DMS153 (cell line): ENCODE measurements at places on chromosomes 4 and X.

- DNase-seq, result no peak
These were observed 123.8 kb downstream of the LUZP4 start for GRCh38 chrX:115413246-115413878.

- DNase-seq, result no peak
These were observed 51.1 kb upstream of the PPP2R3B start for GRCh38 chrX:437661-438390.

DNA sequence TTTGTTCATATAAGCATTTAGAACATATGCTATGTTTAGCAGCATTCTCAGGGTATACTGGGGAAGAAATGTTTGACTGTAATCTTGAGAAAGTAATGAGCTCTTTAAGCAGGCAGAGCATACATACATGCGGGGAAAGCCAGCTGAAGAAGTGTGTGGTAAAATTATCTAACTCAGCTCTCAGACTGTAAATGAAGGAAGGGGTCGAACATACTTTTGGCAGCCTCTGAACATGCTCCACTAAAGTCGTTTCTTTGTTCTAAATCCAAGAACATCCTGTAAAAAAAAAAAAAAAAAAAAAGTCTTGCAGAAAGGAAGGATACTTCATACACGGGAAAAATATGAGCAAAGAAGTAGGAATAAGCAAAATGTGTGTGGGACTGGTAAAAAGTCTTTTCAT lies 224.8 kb downstream of the GRID2 start:
- no peak for DNase-seq

- DNase-seq, result peak; percentile 41
These were observed 108.7 kb upstream of the ATP6AP2 start for GRCh38 chrX:40471965-40472648.

DNA sequence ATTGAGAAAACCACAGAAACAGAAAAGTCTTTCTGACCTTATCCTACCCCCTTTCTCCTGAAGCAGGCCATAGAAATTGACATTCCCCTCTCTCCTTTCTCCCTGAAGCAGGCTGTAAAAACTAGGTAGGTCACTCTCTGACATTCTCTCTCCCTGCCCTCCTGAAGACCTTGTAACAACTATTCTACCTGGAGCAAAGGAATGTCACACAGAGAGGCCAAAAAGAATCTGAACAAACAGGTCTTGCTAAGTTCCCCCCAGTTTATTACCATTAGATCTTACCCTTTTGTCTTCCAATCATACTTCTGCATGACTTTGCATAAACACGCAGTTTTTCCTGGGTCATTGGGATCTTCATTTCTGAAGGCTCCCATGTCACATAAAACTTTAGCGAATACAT lies 198.3 kb upstream of the GYPA start:
- no peak for DNase-seq

DNA sequence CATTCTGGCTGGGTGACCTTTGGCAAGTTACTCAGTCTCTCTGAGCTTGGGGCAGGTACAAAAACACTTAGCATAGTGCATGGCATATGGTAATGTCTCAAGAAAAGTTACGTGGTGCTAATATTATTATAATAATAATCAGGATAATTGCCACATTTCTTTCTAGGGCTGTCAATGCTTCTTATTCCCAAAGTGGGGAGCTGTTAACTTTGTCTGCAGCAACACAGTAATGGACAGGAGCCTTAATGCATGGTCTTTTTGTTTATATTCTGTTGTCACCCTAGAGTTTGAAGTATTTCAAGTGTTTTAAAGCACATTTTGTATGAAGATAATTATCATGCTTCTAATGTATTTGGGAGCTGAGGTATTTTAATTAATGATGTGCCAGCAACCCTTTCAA lies 121.8 kb downstream of the FHIP1A start:
- no peak for DNase-seq

GRCh38 chr4:15955670-15956069 lies 7.3 kb downstream of the FGFBP2 start:
- DNase-seq, result no peak

DNA sequence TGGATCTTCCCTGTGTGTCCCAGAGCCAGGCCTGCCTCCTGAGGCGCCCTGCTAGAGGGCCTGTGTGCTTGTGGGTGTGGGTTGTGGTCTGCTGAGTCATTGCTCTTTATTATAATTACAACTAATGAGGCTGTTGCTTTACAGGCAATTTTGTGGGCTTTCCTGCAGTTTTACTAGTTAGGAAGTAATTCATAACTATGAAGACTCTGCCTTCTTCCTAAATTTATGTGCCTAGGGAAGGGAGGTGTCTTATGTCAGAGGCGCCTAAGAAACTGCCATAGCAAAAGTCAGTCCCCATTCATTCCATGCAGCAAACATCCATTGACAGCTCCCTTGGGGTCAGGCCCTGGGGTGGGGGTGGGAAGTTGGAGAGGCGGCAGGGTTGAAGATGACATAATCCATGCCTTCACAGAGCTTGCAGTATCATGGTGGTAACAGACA lies 359.2 kb downstream of the IDS start:
- no peak for DNase-seq

GRCh38 chrX:30489323-30489722 lies 88.2 kb downstream of the TASL start:
- no peak for DNase-seq

DNA sequence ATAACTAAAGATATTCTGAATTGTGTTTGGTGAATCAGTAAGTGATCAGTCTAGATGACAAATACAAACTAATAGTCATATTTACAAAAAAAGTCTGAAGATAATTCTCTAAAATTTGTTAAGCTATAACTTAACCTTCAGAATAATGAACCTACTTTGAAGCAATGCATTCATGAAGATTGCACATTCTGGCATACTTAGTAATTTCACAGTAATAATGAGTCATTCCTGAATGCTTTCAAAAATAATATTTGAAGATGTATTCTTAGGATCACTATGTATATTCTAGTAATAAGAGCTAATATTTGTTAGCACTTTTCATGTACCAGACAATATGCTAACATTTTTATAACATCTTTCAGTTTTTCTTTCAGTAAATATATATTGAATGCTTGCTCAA lies 756.7 kb upstream of the SLIT2 start:
- DNase-seq, result no peak

- DNase-seq, result no peak
These were observed 312.7 kb downstream of the SPRY1 start for GRCh38 chr4:123709336-123709735.

DNA sequence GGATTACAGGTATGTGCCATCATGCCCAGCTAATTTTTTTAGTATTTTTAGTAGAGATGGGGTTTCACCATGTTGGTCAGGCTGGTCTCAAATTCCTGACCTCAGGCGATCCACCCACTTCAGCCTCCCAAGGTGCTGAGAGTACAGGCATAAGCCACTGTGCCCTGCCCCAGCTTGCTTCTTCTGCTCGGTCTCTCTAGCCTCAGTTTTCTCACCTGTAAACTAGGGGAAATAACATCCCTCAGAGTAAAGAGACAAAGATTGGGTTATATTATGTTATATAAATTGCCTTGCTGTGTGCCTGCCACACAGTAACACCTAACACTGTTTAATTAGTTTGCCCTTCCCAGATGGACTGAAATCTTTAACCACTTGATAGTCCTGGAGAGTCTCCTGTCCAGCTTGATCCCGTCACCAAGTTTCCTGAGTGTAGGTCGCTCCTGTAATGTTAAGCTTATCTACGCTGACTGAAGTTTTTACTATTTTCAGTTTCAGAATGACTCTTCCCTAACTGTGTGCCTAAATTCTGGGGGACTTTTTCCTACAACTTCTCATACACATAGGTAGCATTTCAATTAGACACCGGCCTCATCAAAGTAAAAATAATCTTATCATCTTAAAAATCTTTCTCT lies 412.7 kb upstream of the TENM3 start:
- no peak for DNase-seq

GRCh38 chr4:172009446-172010230 lies 196.4 kb downstream of the GALNTL6 start:
- DNase-seq, result no peak

DNA sequence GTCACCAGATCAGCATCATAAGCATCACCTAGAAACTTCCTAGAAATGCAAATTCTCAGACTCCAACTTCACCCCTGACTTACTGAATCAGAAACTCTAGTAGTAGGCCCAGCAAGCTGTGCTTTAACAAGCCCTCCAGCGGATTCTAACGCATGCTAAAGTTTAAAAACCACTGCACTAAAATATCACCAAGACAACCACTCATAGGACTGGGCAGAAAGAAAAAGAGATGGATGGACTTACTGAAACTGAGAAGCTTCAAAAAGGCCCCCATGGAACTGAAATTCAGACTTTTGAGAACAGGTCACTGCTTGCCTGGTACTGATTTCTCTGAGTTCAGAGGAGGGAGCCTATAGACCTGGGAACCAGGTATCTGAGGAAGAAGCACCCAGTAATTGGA lies 40.1 kb downstream of the FAM241A start:
- DNase-seq, result no peak

GRCh38 chr4:23930750-23931488 lies 41.1 kb upstream of the PPARGC1A start:
- DNase-seq, result no peak

- peak; percentile 26 for DNase-seq
These were observed 208.7 kb downstream of the SOWAHB start for GRCh38 chr4:76689145-76689817.

DNA sequence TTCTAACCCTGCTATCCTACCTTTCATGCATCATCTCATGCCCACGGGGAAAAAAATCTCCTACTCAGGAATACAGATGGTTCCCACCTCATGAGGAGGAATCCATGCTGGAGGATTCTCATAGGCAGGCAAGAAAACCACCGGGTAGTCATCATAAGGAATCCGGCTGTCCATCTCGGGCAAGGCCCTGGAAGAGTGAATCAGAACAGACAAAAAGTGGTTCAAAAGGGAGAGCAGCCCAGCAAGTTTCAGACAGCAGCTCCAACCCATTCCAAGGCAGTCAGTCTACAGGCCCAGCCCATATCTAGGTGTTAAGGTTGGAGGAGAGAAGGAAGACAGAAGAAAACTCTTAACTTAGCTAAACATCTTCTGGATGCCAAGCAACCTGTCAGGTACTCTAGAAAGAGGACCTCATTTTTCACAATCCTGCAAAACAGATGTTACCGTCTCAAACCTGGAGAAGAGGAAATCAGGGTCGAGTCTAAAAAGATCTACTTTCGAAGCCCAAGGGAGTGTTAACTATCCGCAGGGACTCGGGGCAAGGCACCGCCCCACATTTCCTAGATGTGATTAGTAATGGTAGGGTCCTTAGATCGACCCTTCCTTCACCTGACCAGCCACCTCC lies 447 bp downstream of the PDZD11 start:
- DNase-seq, result no peak

DNA sequence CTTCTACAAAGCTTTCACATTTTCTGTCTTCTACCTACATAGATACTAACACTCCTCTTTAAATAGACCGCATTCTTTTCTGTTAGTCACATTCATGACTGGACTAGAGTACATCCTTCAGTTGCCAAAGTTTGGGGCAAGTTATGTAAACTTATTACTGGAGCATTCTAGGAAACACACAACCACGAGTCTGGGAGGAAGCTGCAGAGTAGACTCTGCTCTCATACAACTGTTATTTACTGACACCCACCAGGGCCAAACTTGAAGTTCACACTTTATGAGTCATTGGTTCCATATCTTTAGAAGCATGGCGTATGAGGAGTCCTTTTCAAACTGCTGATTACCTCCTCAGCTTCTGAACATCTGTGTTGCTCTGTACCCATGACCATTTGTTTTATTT lies 87.0 kb downstream of the RNF150 start:
- DNase-seq, result no peak

GRCh38 chr4:52369649-52370048 lies 289.5 kb downstream of the USP46 start:
- no peak for DNase-seq

- peak; percentile 31 for DNase-seq
These were observed 81.4 kb downstream of the EVC2 start for GRCh38 chr4:5626913-5627312.

- DNase-seq, result no peak
These were observed 5.8 kb downstream of the NKX3-2 start for GRCh38 chr4:13538427-13538973.

DNA sequence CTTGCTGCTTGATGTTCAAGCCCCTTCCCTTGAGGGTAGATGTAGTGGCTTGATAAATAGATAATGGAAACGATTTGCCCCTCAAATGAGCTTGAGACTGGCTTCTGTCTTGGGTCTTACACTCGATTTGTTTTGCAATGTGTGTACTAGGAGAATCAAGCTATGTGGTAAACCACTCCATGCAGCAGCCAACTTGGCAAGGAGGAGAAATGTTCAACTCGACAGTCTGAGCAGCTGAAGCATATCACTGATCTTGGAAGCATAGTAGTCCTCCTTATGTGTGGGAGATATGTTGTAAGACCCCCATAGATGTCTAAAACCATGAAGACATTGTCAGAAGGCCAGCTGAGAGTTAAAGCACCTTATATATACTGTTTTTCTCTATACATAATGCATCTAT lies 125.3 kb downstream of the CCNG2 start:
- no peak for DNase-seq

DNA sequence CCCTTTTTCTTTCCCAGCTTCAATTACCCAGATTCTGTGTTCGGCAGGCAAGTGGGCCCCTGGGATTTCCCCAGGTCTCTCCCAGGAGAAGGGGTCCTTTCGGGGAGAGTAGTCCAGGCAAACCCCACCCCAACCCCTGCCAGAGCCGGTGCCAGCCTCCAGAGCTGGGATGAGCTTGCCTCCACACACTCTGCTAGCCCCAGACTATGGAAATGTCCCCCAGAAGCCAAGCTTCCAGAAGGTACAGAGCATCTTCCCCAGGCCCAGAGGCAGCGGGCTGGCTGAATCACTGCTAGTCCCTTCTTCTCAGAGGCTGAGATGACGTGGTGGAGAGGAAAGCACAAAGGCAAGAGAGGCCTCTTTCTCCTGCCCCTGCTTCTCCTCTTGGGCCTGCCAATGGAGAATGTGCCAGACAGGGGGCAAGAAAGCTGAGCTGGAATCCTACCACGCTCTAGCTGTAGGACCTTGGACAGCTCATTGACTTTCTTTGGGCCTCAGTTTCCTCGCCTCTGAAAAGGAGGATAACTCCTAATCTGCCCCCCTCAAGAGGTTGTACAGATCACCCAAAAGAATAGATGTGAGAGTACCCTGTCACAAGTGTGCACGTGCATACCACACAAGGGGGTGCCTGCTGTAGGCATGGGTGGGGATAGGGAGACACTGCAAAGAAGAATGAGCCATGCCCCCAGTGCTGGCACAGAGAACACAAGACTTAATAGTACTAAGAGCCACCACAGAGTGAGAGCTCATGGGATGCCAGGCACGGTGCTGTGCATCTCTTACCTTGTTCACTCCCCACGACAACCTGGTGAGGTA lies 2.1 kb downstream of the SASH3 start:
- DNase-seq, result no peak

DNA sequence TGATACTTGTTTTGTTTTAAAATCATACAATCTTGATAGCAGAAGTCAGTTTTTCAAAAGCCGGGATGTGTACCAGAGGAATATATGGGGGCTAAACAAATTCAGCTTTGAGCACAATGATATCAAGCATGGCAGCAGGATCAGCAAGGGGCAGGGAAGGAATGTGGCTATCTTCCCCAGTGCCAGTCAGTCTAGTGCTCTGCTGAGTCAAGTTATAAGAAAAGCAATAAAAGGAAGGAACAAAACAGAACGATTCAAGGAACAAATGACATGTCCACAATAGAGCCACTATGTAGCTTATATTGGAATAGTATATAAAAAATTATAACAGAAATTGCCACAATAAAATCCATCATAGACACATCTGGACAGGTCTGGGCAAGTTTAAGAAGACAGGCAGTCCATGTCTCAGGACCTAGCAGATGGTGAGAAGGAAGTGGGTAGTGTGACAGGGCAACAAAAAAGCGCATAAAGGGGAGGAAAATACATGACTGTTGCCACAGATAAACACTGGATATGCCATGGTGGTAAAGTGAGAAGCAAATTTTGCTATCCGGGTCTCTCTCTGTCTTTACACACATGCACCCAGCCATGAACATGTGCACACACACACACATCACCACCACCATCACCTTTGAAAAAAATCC lies 518.2 kb upstream of the HTR2C start:
- no peak for DNase-seq
